Omental fat pad (tissue), 4 donors: ENCODE measurements at places on chromosomes 11 and 22.

DNA sequence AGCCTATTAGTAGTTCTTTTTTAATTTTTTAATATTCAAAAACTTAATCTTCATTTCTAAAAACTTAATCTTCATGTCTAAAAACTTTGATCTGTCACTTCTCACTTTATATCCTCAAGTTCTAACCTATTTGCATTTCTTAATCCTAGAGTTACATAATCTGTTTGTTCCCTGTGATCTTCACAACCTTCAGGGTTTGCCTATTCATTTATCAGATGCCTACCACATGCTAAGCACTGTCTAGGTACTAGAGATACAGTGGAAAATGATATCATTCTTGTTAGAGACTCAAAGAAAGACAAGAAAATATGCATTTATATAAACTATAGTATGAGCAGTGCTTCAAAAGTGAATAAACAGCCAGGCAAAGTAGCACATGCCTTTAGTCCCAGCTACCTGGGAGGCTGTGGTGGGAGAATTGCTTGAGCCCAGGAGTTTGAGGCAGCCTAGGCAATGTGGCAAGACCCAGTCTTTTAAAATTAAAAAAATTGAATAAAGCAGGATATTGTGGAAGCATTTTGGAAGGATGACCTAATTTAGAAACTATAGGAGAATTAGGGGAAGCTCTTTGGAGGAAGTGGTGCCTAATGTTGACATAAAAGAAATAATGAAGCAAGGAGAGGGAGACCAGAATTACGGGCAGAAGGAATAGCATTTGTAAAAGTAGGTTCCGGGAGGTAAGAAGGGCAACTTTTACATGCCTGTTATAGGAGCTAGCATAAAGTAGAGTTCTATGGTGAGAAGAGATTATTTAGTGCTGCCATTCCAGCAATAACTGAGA lies 54.4 kb upstream of the GRK2 start:
- no peak for DNase-seq

- DNase-seq: no peak
Measured at GRCh38 chr22:26079009-26079408, 90.3 kb upstream of the SEZ6L start.

- DNase-seq: no peak
Measured at GRCh38 chr22:25817092-25817943, 75.3 kb downstream of the MYO18B start.

DNA sequence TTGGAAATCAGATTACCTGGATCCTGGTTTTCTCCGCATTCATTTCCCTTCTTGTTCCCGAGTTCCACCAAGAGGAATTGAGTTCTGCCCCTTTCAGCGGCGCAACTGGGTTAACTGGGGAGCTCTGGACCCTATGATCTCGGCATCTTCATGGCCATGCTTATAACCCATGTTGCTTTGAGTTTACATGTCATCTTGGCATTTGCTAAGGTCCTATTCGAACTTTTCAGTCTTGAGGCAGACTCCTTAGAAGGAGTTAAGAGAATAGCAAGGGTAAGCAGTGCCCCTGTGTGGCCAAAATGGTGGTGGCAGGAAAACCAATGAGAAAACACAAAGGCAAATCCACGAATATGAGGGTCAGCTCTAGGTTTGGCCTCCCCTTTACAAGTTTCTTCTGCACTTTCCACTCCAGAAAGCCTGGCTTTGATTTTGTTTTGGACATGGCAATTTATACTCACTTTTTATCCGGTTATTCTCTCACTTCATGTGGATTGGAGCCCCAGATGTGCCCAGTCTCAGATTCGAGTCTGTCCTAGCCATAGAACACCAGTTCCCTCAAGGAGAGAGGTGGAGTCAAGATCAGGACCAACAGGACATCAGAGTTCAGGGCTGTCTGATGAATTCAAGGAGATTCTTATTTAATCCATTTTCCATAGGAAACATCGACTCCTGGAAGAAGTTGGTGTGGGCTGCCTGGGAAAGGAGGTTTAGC lies 55.3 kb upstream of the FBXO3 start:
- no peak for DNase-seq

DNA sequence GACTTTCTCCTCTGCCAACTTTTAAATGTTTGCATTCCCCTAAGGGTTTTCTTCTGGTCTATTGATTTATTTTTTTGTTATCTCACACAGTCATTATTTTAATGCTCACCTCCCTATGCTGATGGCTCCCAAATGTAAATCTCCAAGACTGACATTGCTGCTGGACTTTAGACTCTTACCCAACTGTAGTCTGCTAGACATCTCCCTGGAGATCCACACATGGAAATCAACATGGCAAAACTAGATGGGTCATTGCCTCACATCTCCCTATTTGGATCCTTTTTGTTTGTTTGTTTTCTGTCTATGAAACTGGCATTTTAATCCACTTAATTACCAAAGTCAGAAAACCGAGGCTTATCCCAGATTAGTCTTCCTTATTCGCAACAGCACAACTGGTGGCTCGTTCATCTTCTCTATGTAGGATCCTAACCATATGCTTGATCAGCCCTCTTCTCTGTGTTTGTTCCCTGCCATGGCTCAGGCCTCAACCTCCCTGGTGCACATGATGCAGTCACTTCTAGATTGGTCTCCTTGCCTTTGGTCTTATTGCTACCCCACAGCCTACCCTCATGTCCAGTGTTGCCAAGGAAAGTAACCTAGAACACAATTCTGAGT lies 37.3 kb downstream of the SC5D start:
- no peak for DNase-seq

- DNase-seq: no peak
Measured at GRCh38 chr11:61046833-61047232, 55.5 kb upstream of the CD5 start.

- DNase-seq: no peak
Measured at GRCh38 chr11:60777572-60777971, 7.6 kb upstream of the MS4A10 start.

DNA sequence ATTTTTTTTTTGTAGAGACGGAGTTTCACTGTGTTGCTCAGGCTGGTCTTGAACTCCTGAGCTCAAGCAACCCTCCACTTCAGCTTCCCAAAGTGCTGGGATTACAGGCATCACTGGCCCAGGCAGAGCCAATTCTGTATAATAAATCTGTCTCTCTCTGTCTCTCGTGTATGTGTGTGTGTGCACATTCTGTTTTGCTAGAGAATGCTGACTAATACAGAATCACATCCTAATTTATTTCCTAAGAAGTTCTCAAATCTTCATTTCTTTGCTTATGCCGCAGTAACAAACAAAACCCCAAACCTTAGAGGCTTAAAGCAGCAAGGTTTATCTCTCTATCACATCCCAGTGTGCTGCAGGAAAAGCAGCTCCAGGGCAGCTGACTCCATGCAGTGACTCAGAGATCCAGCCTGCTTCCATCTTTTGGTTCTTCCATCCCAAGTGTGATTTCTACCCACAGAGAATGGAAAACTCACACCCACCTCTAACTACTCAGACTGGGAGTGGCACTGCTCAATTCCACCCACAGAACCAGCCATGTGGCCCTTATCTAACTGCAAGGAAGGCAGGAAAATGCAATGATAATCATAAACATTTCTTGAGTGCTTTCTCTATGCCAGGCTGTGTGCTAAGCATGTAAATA lies 35.1 kb upstream of the LRRC10B start:
- no peak for DNase-seq

DNA sequence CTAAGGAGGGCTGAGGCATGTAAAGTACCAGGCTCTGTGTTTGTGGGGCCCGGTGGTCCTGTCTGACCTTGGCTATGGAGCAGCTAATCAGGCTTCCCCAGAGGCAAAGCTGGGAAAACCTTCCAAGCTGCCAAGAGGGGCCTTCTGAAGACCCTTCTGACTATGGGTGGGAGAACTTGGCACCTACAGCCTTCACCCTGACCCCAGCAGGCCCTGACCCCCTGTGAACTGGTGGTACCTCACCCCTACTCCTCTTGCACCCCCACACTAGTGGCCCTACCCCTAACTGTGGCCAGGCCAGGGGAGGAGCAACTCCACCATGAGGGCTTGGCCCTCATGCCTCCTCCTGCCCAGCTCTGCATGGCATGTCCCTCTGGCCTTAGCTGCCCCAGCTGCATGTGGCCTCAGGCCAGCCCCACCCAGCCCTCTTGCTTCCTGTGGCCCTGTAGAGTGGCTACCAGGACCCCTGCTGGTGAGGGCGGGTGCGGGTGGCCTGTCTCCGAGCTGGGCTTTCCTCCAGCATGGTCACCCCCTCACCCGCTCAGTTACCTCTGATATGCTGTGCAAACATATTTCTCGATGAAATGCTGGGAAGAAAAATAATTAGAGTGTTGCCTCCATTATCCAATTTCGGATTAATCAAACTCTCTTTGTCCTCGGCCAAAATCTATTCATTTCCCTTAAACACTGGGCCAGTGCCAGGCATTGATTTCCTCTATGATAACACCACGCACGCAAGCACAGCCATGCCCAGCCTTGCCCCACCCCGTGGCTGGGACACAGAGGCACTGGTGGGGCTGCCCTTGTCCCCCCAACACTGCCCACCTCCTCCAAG lies 7.5 kb downstream of the GNAZ start:
- DNase-seq: no peak

GRCh38 chr11:67484847-67485311 lies 2.1 kb downstream of the AIP start:
- no peak for DNase-seq

GRCh38 chr11:35971841-35972422 lies 28.1 kb downstream of the LDLRAD3 start:
- DNase-seq: no peak

DNA sequence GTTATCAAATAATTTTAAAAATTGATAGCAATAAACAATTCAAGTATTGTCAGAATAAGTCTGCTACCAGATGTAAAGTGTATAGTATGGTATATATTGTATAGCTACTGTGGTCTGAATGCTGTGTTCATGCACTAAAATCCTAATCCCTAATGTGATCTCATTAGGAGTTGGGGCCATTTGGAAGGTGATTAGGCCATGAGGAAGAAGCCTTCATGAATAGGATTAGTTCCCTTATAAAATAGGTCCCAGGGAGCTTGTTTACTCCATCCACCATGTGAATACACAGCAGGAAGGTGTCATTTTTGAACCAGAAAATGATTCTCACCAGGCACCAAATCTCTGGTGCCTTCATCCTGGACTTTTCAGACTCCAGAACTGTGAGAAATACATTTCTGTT lies 363.0 kb upstream of the CNTN5 start:
- no peak for DNase-seq

DNA sequence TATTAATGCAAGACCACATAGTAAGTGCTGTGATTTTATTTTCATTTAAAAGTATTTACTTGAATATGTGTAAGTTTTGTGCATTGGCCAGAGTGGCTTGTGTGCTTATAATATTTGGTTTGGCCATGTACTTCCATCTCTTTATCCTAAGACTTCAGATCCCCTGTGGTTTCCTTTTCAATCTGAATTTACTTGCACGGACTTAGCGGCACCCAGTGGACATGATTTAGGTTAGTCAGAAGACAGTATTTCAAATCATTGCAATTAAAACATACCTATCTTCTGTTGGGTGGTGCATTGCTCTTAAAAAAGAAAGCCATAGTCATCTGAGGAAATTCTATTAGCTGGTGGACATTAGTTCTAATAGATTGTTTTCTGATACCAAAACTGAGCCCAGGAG lies 30.7 kb downstream of the PIWIL4 start:
- no peak for DNase-seq

DNA sequence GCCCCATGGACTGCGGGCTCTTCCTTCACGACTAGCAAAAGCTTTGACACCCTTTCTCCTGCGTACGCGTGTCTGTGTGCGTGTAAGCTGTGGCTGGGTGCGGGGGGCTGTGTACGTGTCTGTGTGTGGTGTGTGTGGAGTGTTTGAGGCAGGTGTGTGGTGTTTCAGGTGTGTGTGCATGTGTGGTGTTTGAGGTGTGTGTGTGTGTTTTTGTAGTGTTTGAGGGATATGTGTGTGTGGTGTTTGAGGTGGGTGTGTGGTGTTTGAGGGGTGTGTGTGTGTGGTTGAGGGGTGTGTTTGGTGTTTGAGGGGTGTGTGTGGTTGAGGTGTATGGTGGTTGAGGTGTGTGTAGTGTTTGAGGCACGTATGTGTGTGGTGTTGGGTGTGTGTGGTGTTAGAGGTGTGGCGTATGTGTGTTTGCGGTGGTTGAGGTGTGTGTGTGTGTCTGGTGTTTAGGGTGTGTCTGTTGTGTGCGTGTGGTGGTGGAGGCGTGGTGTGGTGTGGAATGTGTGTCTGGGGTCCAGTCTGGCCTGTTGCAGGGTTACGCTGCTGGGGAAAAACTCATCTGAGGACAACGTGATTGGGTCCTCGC lies 687 bp upstream of the ARSA start:
- DNase-seq: no peak

DNA sequence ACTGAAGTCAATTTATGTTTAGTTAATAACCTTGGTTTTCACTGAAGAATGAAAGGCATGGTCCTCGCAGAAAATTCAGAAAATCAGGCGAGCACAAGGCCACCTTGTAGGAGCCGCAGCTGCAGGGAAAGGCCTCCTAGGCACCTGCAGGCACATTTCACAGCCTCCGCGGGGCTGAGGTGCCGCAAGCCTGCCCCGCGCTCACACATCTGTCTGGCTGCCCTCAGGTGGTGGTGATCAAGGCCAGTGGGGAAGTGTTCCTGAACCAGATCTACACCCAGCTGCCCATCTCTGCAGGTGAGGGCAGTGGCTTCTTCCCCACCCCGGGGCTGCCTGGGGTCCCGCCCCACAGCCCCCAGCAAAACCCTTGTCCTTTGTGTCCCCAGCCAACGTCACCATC lies 10.5 kb downstream of the MUC5AC start:
- no peak for DNase-seq

GRCh38 chr11:66970807-66971442 lies 4.2 kb upstream of the C11orf86 start:
- DNase-seq: no peak

GRCh38 chr11:129967996-129968395 lies 34.6 kb downstream of the PRDM10 start:
- DNase-seq: no peak

DNA sequence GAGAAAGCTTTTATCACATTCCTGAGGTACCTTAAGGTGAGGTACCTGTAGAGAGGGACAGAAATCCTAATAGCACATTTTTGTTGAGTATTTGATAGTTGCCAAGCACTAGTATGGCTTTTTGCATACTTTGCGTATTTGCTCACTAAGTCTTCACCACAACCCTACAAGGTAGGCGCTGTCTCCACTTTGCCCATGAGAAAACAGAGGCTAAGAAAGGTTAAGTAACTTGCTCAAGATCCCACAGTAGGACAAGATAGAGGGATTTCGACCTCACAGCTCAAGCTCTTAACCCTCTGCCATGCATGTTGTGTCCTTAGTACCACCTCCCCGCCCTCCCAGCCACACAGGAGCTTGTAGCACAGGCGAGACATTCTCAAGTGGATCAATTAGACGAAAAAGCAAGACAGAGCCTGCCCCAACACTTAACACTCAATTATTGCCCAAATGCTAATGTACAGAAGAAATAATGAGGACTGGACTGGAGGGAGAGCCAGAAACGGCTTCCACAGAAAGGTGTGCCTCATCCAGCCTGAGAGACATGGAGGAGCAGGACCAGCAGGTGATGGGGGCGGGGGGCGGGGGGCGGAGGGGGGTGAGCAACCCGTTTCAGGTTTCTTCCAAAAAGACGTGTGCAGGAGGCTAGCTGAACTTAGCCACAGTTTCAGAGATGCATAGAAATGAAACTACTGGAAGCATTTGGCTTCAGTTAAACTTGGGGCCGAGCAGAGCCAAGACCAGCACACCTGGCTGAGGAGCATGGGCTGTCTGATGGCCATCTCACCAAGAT lies 26.7 kb upstream of the CD44 start:
- DNase-seq: no peak

- DNase-seq: no peak
Measured at GRCh38 chr22:29867260-29867659, 15.7 kb upstream of the MTMR3 start.

GRCh38 chr22:47686594-47687345 lies 924.3 kb downstream of the TBC1D22A start:
- DNase-seq: no peak
